Hypothalamus (tissue), 51 donors: ENCODE measurements at places on chromosomes 4 and X.
A peak's percentile ranks its signal among the peaks of the same experiment; 100 is the strongest.

DNA sequence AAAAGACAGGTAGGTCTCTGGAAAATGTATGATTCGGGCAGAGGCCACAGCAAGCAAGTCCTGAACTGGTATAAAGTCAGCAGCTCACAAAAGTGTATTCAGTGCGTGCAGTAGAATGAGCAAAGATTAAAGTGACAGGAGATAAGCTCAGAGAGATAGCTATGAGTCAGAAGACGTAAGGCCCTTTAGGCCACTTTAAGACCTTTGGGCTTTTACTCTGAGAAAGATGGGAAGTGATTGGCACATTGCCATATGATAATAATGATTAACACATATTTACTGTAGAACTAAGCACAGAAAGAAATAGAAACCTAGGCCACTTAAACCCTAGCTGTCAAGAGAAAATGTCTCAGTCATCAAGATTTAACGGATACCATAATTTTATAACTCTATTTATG is 51.7 kb downstream of the TBCK start:
- no peak for DNase-seq

DNA sequence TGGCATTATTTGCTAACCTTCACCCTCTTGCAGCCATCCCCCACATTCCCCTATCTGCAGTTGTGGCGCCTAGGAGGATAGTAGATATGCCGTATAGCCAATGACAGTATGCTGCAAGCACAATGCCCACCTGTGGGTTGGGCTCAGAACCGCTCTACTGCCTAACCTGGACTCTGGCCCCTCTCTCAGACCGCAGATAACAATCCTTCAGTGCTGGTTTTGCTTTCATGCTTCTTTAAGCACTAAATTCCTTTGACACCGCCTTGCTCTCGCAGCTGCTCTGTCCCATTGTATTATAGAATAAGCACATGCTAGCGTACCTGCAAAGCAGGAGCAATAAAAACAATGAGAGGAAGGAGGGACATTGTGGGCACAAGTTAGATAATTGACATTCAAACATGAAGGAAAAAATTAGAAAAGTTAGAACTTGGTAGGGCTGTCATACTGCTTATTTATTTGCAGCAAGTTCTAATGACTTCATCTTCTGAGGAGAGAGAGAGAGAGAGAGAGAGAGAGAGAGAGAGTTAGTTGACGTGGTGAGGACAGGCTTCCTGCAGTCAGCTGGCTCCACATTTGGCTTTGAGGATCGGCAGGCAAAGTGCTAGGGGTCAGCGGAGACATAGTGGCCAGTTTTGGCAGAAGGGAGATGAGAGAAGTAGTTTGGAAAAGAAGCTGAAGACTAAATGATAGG is 55.8 kb downstream of the WWC2 start:
- no peak for DNase-seq

GRCh38 chrX:45743081-45743533 is 542.4 kb upstream of the DIPK2B start:
- DNase-seq = no peak

GRCh38 chrX:44267116-44267515 is 76.4 kb downstream of the EFHC2 start:
- DNase-seq = no peak

- no peak for DNase-seq
Measured at GRCh38 chr4:40710484-40711254, 39.1 kb upstream of the NSUN7 start.

GRCh38 chr4:8297141-8297601 is 27.6 kb downstream of the HTRA3 start:
- no peak for DNase-seq

DNA sequence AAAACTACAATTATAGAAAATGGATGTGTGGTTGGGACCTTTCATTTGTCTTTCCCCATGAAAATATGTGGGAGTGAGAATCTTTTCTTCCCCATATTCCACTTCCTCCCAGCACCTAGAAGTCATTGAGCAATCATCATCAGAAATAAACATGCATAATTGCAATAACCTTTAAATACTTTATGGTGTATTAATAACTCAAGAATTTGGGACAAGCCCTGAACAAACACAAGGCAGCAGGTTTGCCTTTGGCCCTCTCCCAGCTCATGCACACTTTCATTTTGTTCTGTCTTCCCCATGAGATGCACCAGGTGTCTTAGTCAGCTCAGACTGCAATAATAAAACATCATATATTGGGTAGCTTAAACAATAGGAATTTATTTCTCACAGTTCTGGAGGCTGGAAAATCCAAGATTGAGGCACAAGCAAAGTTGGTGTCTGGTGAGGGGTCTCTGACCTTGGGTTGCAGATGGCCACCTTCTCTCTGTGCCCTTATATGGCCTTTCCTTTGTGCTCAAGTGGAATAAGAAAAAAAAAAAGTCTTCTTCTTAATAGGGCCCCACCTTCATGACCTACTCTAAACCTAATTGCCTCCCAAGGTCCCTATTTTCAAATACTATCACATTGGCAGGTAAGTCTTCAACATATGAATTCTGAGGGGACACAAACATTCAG is 34.7 kb upstream of the TMEM184C start:
- no peak for DNase-seq

GRCh38 chr4:139555705-139556070 is 331 bp downstream of the SETD7 start:
- peak; percentile 64 for DNase-seq

DNA sequence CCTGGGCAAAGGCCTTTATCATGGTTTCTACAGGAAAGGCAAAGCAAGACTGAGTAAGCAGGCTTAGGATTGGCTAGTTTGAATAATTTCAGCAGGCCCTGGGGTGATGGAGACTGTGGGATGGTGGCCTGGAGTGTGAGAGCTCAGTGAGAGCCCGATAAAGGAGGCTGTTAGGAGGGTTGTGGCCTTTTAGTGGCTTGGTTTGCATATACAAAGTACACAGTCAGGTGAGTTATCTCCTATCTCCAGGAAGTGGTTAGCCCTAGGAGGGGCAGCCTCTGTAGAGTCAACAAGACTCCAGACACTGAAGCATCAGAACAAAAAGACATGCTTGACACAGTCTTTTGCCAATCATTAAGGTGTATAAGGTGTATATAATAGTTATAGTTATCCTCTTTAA is 157.2 kb downstream of the CFAP299 start:
- no peak for DNase-seq

- DNase-seq = no peak
Measured at GRCh38 chrX:1555370-1555769, 18.4 kb upstream of the P2RY8 start.

DNA sequence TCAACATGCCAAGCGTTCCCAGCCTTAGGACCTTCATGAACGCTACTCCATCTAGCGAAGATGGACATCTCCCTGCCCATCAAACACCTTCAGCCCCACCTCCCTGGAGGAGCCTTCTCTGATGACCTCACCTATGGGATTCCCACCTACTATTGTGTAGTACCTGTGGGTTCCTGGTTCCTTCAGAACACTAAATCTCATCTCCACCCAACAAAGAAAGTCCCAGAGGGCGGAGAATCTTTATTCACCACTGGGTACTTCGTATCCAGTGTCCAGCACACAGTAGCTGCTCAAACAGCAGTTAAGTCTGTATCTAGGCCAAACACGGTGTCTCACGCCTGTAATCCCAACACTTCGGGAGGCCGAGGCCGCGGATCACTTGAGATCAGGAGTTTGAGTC is 10.1 kb downstream of the RBM47 start:
- no peak for DNase-seq

DNA sequence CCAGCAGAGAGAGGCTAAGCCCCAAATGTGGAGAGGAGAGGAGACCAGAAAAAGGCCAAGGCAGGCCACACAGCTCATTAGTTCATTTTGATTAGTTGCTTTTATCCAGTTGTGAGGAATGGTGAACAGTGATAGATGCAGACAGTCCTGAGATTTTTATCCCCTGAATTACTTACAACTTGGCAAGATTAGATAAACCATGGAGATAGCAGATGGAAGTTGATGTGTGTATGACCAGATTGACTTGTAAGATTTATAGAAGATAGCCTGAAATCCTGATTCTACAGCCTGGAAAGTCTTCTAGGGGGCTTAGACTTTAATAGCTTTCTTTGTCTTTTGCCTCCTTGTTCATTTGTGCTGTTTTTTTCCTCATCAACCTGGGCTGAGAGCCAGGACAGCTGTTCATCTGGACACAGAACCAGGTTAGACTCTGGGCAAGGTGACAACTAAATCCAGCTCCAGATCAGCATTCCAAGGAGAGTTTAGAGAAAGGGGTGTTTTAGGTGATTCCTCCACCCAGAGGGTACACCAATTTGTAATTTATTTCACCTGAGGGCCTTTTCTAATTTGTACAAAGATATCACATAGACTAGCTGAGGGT is 215.5 kb downstream of the SPATA18 start:
- DNase-seq = no peak

DNA sequence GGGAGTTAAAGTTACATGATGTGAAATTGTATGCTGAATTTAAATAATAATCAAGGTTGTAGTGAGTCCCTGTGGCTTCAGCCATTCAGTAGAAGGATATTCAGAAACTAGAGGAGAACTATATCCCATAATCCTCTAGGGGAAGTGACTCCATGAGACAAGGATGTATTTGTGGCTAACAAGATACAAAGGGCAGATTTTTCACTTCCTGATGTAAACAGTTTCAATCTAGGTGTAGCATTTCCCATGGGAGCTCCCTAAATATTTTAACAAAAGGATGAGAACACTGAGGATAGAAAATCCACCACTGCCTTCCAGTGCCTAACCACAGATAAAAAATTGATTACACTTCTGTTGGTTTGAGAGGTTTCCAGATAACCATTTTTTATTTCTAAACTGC is 435.4 kb upstream of the TENM3 start:
- no peak for DNase-seq
